SK-MEL-5 (cell line): ENCODE measurements at places on chromosomes 3 and 15.

DNA sequence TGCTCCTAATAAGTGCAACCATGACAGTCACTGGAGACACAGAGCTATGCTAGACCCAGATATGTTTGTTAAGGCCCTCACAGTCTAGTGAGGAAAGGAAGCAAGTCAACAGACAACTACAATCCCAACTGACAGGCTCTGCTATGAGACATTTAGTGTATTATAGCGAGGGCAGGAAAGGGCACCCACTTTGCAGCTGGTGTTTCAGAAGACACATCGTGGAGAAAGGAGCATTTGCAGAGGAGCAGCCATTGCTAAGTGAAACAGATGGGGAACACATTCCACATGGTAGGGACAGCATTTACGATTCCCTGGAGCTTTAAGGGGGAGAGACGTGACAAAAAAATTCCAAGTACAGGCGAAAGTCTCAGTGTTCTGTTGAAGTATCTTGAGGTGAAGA lies 685.6 kb downstream of the AGBL1 start:
- no peak for DNase-seq

DNA sequence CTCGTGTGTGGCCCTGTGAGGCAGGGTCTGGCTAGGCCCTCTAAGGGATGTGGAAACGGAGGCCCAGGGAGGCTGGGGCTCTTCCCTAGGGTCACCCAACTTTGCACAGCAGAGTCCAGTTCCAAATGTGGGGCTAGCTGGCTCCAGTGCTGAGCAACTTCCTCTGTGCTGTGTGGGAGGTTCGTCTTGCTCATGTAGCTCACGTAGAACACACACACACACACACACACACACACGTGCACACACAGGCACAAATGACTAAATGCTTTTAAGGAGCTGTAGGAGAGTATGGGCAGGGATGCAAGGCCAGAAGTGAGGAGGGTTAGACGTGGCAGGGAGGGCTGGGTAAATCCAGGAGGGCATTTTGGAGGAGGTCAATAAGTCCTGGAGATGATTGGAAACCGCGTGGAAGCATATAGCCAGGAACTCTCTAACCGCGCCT lies 213.8 kb downstream of the RPLP1 start:
- DNase-seq, result no peak

GRCh38 chr3:99751649-99752048 lies 66.0 kb upstream of the CMSS1 start:
- DNase-seq, result peak; percentile 37

DNA sequence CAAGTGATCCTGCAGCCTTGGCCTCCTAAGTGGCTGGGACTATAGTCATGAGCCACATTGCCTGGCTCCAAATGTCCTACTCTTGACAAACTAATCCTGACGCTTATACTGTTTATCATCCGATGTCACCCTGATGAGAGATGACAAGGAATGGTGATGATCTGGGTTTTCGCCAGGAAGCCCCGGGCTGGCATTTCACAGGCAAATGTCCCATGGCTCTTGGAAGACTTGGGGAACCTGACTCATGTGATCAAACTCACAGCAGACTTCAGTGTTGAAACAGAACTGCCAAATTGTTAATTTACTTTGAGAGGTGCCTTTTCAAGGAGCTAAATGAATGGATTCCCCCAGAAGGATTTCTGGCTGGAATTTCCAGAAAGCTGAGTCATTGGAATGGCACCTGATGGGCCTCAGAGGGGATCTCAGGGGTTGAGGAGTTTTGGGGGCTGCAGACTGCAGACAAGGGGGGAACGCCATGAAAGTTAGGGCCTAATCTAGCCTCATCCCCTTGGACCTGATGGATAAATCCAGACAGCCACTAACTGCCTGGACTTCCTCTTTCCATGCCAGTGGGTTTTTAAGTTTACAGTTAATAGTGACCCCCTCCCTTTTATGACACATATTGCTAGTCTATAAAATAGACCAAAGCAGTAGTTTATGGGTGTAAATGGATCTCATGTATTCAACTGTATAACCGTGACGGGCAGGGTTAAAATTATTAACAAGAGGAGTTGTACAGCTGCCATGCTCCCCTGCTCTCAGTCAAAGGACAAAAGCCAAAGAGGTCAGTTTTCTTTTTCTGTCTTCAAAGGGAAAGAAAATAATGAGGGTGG lies 146.6 kb downstream of the CHSY1 start:
- no peak for DNase-seq

- DNase-seq, result no peak
Observed at GRCh38 chr15:64275934-64276333, 80.0 kb downstream of the CSNK1G1 start.

- no peak for DNase-seq
Observed at GRCh38 chr3:35647461-35647860, 8.1 kb downstream of the ARPP21 start.

- peak; percentile 99 for DNase-seq
Observed at GRCh38 chr3:184937611-184938010, 125.6 kb downstream of the VPS8 start.

DNA sequence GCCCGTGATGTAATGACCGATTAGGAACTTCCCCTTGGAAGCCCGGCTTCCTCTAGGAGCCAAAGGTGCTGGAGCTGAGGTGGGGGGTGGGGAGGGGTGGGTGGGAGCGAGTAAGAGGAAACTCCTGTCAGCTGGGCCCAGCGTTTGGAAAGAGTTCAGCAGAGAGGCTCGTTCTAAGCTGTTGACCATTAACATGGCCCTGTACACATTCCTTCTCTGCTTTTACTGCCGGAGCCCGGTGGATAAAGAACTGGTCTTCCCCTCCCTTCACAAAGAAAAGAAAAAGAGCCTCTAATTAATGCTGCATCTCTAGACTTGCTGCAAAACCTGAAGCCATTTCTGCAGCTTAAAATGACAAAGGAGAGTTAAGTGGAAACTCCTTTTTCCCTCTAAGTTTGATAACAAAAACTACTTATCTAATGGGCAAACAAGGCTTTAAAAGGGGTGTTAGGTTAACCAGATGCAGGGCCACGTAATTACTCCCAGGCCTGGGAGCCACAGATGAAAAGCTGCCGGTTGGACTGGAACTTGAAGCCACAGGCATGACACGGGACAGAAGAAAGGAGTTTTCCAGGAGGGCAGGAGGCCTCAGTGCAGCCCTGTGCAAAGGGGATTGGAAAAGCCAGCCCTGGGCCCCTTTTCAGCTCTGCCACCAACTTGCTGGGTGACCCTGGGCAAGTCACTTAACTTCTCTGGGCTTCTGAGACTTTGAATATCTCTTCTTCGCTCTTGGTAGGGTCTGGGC lies 71.3 kb downstream of the SMAD6 start:
- no peak for DNase-seq

- DNase-seq, result peak; percentile 41
Observed at GRCh38 chr3:27666708-27667107, 55.4 kb downstream of the EOMES start.

DNA sequence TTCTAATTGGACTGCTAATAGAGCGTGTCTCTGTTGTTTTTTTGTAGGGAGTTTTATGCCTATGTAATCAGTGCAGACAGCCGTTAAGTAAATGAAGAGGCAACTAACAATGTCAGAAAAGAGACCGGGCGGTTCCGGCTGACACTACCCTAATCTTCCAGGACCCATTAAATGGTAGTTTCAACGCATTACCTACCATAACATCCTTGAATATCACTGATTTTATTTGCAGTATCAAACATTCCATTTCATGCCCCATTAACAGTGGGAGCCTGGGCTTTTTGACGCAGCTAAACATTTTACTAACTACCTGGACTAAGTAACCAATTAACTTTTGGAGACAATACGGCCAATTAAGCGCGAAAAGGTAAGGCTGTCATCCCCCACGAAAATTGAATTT lies 832.9 kb upstream of the NR2F2 start:
- DNase-seq, result no peak

DNA sequence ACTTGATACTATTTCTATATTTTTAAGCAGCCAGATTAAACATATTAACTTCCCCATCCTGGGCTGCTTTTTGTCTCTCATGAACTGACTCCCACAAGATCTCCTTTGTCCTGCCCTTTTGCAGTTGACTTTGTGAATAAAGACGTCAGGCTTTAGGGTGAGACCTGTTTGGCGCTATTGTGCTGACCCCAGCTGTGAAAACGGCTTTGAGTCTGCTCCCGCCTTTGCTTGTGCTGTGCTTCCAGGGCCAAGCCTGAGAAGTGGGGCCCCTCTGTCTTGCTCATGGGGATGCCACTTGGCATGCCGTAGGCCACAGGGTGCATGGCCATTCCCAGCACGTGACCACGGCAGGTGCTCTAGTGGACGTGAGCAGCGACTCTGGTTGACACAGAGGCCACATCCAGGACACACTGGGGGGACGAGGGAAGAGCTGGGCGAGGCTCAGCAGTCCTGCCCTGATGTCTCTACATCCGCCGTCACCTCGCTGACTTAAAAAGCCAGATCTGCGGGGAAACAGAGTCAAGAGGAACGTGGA lies 268.9 kb upstream of the LYSMD4 start:
- peak; percentile 9 for DNase-seq

GRCh38 chr3:12935861-12936830 lies 94.8 kb upstream of the RPL32 start:
- DNase-seq, result no peak

GRCh38 chr15:70166506-70167087 lies 68.9 kb upstream of the TLE3 start:
- DNase-seq, result no peak

DNA sequence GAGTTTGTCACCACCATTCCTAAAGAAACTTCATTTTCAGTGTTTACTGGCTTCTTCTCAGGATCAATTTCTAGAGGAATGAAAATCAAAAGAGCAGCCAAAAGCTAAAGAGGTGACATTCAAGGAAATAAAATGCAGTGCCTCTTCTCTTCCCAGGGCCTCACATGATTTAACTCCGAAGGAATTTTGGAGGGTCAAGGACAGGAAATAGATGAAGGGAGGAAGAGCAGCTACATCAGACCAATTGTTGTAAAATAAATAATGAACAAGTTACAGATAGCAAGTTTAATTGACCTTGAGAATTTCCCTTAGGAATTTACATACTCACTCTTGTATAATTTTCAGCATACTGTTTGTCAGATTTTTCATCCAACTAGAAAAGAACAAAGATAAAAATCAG lies 78.1 kb downstream of the LRRFIP2 start:
- peak; percentile 56 for DNase-seq

GRCh38 chr3:62046326-62046725 lies 327.0 kb downstream of the FEZF2 start:
- no peak for DNase-seq

DNA sequence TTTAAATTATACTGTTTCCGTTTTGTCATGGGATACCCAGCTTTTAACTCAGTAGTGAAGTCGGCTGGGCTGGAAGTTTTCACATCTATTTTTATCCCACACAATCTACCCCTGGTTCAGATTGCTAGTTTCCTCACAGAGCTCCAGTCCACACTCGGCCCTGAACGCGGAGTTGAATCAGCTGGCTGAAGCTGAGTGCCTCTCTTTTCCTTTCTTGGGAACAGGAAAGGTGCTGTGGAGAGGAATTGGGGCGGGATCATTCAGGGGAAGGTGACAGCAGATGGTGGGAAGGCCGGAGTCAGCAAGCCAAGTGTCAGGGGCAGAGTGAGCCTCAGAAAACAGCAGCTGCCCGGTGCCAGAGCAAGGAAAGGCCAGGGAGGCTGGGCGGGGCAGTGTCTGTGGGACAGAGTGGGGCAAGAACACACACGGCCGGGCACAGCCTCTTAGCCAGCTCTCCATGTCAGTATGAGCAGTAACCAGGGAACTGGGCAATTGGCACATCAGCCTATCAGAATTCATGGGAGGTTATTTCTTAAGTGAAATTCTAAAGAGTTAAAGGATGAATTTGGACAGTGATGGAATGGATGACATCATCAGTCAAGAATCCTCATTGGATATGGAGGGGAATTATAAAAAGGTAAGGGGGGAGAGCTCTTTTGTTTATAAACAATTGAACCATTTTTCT lies 135.7 kb upstream of the IL12A start:
- DNase-seq, result peak; percentile 28

DNA sequence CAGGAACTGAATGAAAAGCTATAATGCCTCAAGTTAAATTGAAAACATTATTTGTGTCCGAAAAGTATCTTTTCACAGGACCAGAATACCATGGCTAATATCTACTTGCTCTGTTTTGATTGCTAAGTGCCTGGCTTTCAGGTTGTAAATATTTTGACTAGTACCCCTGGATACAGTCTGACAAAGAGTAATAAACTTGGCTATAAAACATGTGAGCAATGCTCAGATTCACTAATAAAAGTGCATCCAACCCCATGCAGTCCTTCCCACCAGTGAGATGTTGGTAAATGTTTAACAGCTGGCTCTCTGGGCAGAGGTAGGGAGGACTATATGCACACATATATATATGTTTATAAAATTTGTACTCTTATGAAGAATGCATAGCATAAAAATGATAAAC lies 281.8 kb upstream of the TGFBR2 start:
- no peak for DNase-seq

GRCh38 chr3:1252061-1252430 lies 159.2 kb downstream of the CNTN6 start:
- DNase-seq, result peak; percentile 19

DNA sequence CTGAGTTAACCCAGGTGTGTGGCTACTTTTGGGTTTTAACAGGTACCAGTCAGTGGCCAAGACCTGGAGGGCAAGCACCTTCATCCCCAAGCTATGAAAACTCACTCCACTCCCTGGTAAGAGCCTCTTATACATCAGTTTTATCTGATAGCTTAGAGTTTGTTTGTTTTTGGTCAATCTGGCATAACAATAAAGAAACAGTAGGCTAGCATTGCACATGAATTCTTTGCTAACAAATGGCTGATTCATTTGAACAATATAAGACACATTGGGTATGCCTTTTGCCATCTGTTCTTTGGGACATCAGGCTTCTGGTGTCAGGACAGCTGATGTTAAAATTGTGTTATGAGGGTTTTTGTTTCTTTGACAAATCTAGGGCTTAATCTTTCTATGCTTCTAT lies 125.0 kb upstream of the CGNL1 start:
- DNase-seq, result no peak

GRCh38 chr3:308597-309321 lies 112.2 kb downstream of the CHL1 start:
- no peak for DNase-seq

- DNase-seq, result no peak
Observed at GRCh38 chr3:30493911-30494311, 112.5 kb upstream of the TGFBR2 start.

GRCh38 chr3:76161856-76162255 lies 376.5 kb upstream of the ZNF717 start:
- DNase-seq, result no peak

- DNase-seq, result no peak
Observed at GRCh38 chr3:98603580-98603979, 10.2 kb upstream of the CPOX start.

GRCh38 chr3:10774129-10774670 lies 41.8 kb upstream of the SLC6A11 start:
- no peak for DNase-seq

- DNase-seq, result no peak
Observed at GRCh38 chr15:59434481-59434880, 3.5 kb upstream of the FAM81A start.

- DNase-seq, result no peak
Observed at GRCh38 chr3:122257644-122258364, 67.2 kb upstream of the CSTA start.

DNA sequence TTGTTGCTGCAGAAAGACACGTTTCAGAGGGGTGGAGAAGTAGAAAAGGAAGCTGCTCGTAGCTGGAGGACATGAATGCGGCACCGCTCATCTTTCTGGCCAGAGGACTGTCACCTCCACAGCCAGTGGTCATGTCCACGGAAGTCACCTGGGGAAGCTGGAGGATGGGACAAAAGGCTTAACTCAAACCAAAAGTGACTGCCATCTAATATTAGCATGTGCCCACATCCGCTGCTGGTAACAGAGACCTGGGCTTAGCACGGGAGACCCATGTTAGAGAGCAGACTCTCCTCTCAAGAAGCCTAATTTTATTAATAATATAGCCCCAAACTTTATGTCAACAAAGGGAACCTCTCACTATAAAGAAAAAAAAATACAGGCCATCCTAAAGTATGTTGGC lies 5.9 kb downstream of the MEX3B start:
- no peak for DNase-seq
